ENCODE measurements at places on chromosomes 2 and 18. TPM values are rescaled to one million over a fixed set of nuclear protein-coding genes. Genes with fewer than 3 reads are reported as not detected.
A peak's percentile ranks its signal among the peaks of the same experiment; 100 is the strongest.

CD207 gene
- 0.27 TPM for total RNA-seq

PKDCC gene
- total RNA-seq, result 28.5 TPM

MTERF4 gene
- total RNA-seq, result 61.5 TPM

GAD1 gene
- total RNA-seq, result not detected

LCLAT1 gene
- total RNA-seq, result 25.3 TPM

CYS1 gene
- not detected for total RNA-seq

RIT2 gene
- total RNA-seq, result not detected

POTEI gene
- total RNA-seq, result 0.48 TPM

GRCh38 chr2:5319493-5319892 is 372.7 kb upstream of the SOX11 start:
- H3K36me3 ChIP-seq, result no peaks in the 10 kb centered on the region
- no peaks in the 10 kb centered on the region for H3K27me3 ChIP-seq
- H3K4me1 ChIP-seq, result no peaks in the 10 kb centered on the region
- H3K27ac ChIP-seq, result no peak overlapping the region
- no peak overlapping the region for H3K4me3 ChIP-seq

- no peaks in the 10 kb centered on the region for H3K36me3 ChIP-seq
- H3K27me3 ChIP-seq, result peaks cover 3% of the 10 kb centered on the region
- no peak for DNase-seq
- H3K4me1 ChIP-seq, result no peaks in the 10 kb centered on the region
- no peak overlapping the region for H3K4me3 ChIP-seq
Observed at GRCh38 chr2:86785456-86785855, 5.3 kb downstream of the CD8A start.

DNA sequence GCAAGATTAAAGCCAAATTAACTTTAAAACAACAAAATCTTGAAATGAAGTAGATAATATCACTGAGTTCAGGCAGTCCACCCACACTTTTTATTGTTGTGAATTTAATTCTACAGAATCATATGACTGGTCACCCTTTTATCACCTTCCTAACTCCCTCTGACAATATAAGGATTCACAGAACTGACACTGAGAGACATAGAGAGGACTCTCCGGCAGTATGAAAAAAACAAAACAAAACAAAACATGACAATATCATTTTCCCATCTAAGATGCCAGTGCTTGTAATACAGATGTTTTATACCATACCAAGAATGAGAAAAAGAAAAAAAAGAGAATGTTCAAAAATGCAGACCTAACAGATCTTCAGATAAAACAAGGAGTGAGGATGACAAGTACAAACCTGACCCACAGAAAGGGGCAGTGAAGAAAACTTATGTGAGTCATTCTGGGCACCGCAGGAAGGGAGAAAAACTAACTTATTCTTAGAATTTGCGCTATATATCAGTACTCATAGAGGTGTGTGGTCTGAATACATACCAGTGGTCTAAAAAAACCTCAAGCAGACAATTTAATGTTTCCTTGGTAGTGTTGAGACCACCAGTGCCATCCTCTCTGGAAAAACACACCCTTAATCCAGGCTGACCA is 136.6 kb downstream of the ZAP70 start:
- no peak overlapping the region for H3K4me3 ChIP-seq
- 0 out of 2 replicates have a peak, but pooled peaks cover 7% of the 10 kb centered on the region for H3K4me1 ChIP-seq
- no peaks in the 10 kb centered on the region for H3K36me3 ChIP-seq
- no peak for DNase-seq
- no peak overlapping the region for H3K27ac ChIP-seq
- H3K27me3 ChIP-seq, result no peaks in the 10 kb centered on the region

DNA sequence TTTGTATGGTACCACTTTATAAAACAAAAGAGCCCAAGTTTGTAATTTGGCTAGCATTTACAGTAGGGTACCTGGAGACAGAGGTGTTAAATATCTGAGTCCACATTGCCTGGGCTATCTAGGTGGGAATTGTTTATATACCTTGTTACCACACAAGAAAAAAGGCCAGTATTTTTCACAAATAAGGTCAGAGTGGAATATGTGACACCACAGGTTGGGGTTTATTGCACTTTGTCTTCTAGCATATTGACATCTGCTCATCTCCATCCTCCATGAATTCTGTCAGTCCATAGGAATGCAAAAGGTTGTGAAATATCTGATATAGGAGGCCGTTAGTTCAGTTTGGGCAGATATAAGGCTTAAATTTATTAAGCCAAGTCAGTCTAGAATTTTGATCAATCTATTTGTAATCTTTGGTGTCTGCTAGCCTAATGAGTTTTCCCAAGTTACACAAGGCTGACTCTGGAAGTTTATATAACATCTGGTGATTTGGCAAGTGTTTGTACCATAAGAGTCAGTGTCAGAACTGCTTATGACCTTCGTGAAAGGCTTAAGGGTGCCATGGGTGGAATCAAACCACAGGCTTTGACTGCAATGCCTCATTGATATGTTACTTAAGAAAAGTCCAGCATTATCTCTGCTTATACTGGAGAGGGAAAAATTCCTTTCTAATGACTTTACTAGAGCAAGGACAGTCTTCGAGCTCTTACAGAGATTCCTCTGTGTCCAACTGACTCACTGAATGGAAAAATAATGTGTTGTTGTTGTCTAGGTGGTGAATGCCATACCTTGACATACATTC is 11.3 kb upstream of the DPP4 start:
- no peaks in the 10 kb centered on the region for H3K27me3 ChIP-seq
- no peaks in the 10 kb centered on the region for H3K36me3 ChIP-seq
- peak overlapping the region; percentile 27 for H3K27ac ChIP-seq
- H3K4me1 ChIP-seq, result peaks cover 49% of the 10 kb centered on the region
- peak; percentile 85 for DNase-seq

DNA sequence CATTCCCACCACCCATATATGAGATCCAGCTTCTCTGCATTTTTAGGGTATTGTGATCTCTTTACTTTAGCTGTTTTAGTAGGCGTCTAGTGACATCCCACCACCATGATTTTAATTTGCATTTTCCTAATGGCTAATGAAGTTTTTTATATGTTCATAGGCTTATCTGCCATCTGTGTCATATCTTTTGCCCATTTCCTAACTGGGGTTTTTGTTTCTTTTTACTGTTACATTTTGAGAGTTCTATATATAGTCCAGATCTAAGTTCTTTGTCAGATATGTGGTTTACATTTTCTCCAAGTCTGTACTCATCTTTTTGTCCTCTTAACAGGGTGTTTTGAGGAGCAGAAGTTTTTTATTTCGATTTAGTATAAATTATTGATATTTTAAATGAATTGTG is 39.6 kb downstream of the PTPN2 start:
- no peaks in the 10 kb centered on the region for H3K27me3 ChIP-seq
- no peak overlapping the region for H3K4me3 ChIP-seq
- no peak for DNase-seq
- peaks cover 2% of the 10 kb centered on the region for H3K4me1 ChIP-seq

- H3K27ac ChIP-seq, result no peak overlapping the region
- H3K27me3 ChIP-seq, result no peaks in the 10 kb centered on the region
- no peak for DNase-seq
- no peaks in the 10 kb centered on the region for H3K4me1 ChIP-seq
Observed at GRCh38 chr2:49459314-49459993, 305.1 kb upstream of the FSHR start.

DNA sequence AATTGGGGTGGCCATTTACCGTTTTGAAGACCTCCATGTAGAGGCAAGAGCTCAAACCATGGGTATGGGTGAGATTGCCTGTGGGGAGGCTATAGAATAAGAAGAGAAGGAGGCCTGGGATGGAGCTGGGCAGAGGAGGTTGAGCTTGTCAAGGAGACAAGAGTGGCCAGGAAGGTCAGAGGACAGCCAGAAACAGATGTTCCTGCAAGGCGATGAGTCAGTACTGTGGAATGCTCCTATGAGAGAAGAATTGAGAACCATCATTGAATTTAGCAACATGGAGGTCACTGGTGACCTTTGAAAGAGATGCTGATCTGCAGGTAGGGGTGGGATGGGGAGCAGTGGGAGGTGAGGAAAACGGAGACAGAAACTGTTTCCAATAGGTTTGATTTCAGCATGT is 3.5 kb downstream of the ACSL3 start:
- peak overlapping the region; percentile 82 for H3K27ac ChIP-seq
- H3K4me3 ChIP-seq, result peak overlapping the region; percentile 81
- peaks cover 68% of the 10 kb centered on the region for H3K4me1 ChIP-seq
- peak; percentile 61 for DNase-seq
- no peaks in the 10 kb centered on the region for H3K36me3 ChIP-seq
- no peaks in the 10 kb centered on the region for H3K27me3 ChIP-seq

DNA sequence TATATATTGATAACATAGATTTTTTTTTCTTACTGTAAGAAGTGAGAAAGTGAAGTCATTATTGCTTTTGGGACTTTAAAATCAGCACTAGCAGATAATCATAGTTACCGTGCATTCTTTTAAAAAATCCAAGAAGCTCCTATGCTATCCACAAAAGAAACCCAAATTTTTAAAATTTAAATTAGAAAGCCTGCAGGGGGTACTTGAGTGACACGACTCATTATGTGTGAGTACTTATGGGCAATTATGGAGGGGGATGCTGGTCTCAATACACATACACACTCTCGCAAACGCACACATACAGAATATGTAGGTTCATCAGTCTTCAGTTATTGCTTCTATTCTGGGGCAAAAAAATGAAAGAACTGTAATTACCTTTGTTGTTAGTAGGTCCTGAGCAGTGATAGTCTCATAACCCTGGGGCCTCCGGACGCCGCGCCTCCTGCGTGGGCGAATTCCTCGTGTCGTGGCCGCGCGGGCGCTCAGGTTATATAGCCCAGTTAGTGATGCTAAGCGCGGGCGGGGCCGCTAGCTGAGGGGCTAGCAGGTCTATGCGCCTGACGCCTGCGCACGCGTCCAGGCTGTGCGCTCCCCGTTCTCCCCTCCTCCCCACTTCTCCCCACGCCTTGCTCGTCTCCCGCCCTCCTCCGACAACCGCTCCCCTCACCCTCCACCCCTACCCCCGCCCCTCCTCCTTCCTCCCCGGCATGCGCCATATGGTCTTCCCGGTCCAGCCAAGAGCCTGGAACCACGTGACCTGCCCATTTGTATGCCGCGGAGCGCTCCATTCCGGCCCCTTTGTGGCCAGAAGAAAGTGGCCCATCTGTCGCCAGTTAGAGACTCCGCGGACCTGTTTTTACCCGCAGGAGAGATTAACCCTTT is at the start of gene NEUROD1:
Gene NEUROD1, minus strand, starts transcription at position 463 of the 882 bp plus-strand sequence. CDS start 1,657 bp downstream, outside the sequence.
- no peak within 1 kb of the TSS for H3K4me3 ChIP-seq
- DNase-seq, result no peak
- no peak within 1 kb of the TSS for H3K27ac ChIP-seq
- no peaks in the 10 kb centered on the region for H3K36me3 ChIP-seq
